A172 (cell line): ENCODE measurements at places on chromosomes 2 and 18.

GRCh38 chr2:135960656-135961551, 24.5 kb downstream of the DARS1 start:
- no peak for DNase-seq

DNA sequence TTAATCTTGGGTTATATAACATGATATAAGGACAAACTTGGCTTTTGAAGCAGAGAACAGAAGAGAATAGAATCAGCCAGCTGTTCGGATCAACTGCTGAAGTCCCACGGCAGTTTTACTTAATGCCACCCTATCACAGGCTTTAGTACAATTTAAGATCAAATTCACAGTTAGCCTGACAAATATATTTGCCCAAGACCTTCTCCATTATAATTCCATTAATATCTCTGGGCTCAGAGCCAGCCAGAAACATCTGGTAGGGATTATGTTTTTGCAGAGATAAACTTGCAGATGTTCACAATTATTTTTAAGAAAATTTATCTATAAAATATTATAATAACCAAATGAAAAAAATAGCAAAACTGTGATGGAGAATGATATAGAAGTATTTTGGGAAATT, 381.4 kb downstream of the RAD51AP2 start:
- DNase-seq, result no peak

- DNase-seq, result peak; percentile 27
These were observed 27.5 kb upstream of the MARCHF7 start for GRCh38 chr2:159684796-159685195.

DNA sequence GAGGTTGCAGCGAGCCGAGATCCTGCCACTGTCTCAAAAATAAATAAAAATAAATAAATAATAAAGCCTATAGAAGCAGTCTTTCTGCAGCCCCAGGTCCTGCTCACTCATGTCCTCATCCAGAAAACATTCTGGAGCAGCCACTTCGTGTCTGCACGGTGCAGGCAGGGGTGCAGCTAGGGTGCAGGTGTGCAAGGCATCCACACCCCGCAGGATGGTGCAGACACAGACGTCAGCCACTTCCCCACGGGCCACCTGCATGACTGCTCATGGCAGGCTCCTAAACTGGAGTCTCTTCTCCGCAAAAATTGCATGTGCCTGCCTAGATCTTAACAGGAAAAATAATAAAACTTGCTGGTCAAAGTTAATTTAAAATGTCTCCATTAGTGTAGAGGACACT, 80.2 kb upstream of the SNTG2 start:
- DNase-seq, result no peak

DNA sequence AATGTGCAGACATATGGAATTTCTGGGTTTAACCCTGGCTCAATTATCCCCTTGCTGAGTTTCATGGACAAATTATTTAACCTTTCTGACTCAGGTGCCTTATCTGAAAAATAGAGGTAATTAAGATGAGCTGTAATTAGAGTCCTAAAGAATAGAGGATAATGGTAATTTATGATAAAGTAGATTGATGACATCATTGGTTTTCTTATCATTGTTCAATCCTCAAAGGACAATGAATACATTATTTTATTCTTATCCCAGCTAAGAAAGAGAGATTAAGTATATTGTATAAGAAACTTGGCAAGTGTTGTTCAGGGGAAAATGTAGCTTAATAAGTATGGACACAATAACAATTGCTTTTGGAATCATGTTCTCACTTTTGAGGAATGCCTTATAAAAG, 279.3 kb downstream of the NYAP2 start:
- DNase-seq, result no peak
